Lung (tissue), 17 donors: ENCODE measurements at places on chromosomes 2 and 18.

GRCh38 chr2:27795868-27796277 lies 24.4 kb downstream of the MRPL33 start:
- no peaks in the 10 kb centered on the region for H3K36me3 ChIP-seq
- H3K4me1 ChIP-seq = no peaks in the 10 kb centered on the region
- H3K27me3 ChIP-seq = no peaks in the 10 kb centered on the region

- H3K36me3 ChIP-seq = no peaks in the 10 kb centered on the region
- no peaks in the 10 kb centered on the region for H3K27me3 ChIP-seq
- no peaks in the 10 kb centered on the region for H3K4me1 ChIP-seq
- H3K27ac ChIP-seq = no peak overlapping the region
Measured at GRCh38 chr18:76679259-76679658, 143.1 kb upstream of the ZNF236 start.

DNA sequence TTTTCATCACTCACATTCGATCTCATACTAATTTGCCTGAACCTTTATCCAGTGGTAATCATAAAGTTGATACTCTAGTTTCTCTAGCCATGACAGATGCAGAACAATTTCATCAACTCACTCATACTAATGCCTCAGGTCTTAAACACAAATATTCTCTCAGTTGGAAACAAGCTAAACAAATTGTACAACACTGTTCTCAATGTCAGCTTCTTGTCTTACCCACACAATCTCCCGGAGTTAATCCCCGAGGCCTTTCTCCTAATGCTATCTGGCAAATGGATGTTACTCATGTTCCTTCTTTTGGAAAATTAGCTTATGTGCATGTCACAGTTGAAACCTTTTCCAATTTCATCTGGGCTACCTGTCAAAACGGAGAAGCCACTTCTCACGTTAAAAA lies 11.5 kb upstream of the CNOT11 start:
- peaks cover 18% of the 10 kb centered on the region for H3K4me1 ChIP-seq
- no peak for DNase-seq
- H3K27ac ChIP-seq = peak overlapping the region; percentile 30
- H3K27me3 ChIP-seq = no peaks in the 10 kb centered on the region

- H3K27ac ChIP-seq = no peak overlapping the region
- H3K4me3 ChIP-seq = no peak overlapping the region
- H3K27me3 ChIP-seq = no peaks in the 10 kb centered on the region
- no peaks in the 10 kb centered on the region for H3K36me3 ChIP-seq
Measured at GRCh38 chr2:139585101-139585500, 804.9 kb upstream of the NXPH2 start.

- H3K27ac ChIP-seq = no peak overlapping the region
- no peak overlapping the region for H3K4me3 ChIP-seq
- no peaks in the 10 kb centered on the region for H3K36me3 ChIP-seq
- H3K27me3 ChIP-seq = no peaks in the 10 kb centered on the region
- H3K4me1 ChIP-seq = no peaks in the 10 kb centered on the region
Measured at GRCh38 chr2:15159751-15160177, 401.4 kb downstream of the NBAS start.

- H3K36me3 ChIP-seq = no peaks in the 10 kb centered on the region
- H3K4me3 ChIP-seq = no peak overlapping the region
- no peaks in the 10 kb centered on the region for H3K27me3 ChIP-seq
- H3K27ac ChIP-seq = no peak overlapping the region
- no peak for DNase-seq
Measured at GRCh38 chr2:63827749-63828148, 13.9 kb upstream of the UGP2 start.

DNA sequence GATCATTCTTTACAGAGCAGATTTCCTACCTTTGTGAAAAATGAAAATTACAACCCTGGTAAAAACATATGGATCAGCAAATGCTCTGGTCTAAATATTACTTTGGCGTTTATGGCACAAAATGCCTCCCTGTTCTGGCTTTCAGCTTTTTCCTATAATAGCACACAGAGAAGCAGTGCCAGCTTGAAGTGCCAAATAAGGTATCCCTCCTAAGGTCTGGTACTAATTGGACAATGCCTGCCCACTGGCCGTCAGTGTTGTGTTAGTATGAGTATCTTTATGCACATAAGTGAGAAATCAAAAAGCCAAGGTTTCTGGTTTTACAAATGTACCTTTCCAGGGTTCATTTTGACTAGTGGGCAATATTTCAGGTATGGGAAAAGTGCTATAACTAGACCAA lies 1293.7 kb upstream of the FAM98A start:
- DNase-seq = no peak
- no peaks in the 10 kb centered on the region for H3K27me3 ChIP-seq
- no peak overlapping the region for H3K27ac ChIP-seq
- H3K4me1 ChIP-seq = no peaks in the 10 kb centered on the region

- H3K27me3 ChIP-seq = no peaks in the 10 kb centered on the region
- peak; percentile 12 for DNase-seq
- peaks cover 21% of the 10 kb centered on the region for H3K4me1 ChIP-seq
- no peak overlapping the region for H3K4me3 ChIP-seq
Measured at GRCh38 chr2:71788186-71788525, 334.8 kb downstream of the DYSF start.

DNA sequence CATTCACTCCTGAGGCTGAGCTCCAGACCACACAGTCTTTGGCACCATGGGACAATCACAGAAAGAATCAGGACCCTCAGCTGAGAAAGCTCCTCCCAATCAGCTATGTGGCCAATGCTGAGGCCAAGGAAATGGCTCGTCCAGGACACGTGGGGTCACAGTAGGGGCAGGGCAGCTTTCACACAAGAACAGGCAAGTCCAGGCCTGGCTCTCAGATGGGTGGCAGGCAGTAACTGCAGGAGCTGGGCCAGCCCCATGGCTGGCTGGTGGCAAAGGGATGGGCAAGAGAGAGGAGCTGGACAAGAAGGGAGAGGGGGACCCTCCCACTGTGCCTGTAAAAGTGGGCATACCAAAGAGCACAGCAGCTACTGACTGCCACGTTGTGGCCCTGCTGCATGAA lies 12.2 kb upstream of the EDAR start:
- DNase-seq = no peak
- no peaks in the 10 kb centered on the region for H3K27me3 ChIP-seq
- H3K36me3 ChIP-seq = no peaks in the 10 kb centered on the region
- no peak overlapping the region for H3K27ac ChIP-seq
- no peak overlapping the region for H3K4me3 ChIP-seq

- peaks cover 11% of the 10 kb centered on the region for H3K4me1 ChIP-seq
- no peaks in the 10 kb centered on the region for H3K27me3 ChIP-seq
- no peak for DNase-seq
- no peak overlapping the region for H3K4me3 ChIP-seq
- no peaks in the 10 kb centered on the region for H3K36me3 ChIP-seq
Measured at GRCh38 chr2:152171718-152172117, 3.8 kb downstream of the STAM2 start.

GRCh38 chr2:230982126-230982525 lies 13.8 kb upstream of the SPATA3 start:
- no peak overlapping the region for H3K27ac ChIP-seq
- no peaks in the 10 kb centered on the region for H3K4me1 ChIP-seq
- no peak for DNase-seq
- no peaks in the 10 kb centered on the region for H3K36me3 ChIP-seq

- H3K27me3 ChIP-seq = no peaks in the 10 kb centered on the region
- H3K4me1 ChIP-seq = no peaks in the 10 kb centered on the region
- no peak overlapping the region for H3K27ac ChIP-seq
- H3K4me3 ChIP-seq = no peak overlapping the region
Measured at GRCh38 chr2:72128843-72129227, 18.8 kb downstream of the CYP26B1 start.
